HCT116 (cell line): ENCODE measurements at places on chromosomes 5 and 9. TPM values are rescaled to one million over a fixed set of nuclear protein-coding genes. Genes with fewer than 3 reads are reported as not detected.

The SIT1 gene
- not detected for total RNA-seq

The ANKRD55 gene
- not detected for total RNA-seq

DNA sequence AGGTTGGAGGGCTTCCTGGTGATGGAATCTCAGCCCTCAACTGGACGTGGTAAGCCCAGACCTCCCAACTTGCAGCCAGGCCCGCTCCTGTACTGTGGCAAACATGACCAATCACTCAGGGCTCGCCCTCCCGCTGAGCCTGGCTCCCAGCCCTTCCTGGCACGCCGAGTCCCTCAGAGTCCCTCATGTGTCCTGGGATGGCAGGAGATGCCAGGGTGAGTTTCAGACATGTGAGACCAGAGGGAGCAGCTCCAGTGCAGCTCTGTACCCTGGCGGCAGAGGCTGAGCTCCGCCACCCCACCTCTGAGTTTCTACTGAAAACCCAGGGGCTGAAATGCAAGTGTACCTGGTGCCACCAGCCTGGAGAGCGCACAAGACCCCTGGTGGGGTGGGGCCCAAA lies 42.0 kb upstream of the RXRA start:
- no peak for DNase-seq

GRCh38 chr9:132409828-132410528 lies at the start of gene CFAP77:
Gene CFAP77 (plus strand): TSS chr9:132410211. CDS start chr9:132410272, 61 bp downstream.
- peak; percentile 26 for DNase-seq
